ENCODE measurements at places on chromosomes 12 and 14.

- DNase-seq, result no peak
Measured at GRCh38 chr12:9897535-9897934, 16.2 kb downstream of the KLRF2 start.

DNA sequence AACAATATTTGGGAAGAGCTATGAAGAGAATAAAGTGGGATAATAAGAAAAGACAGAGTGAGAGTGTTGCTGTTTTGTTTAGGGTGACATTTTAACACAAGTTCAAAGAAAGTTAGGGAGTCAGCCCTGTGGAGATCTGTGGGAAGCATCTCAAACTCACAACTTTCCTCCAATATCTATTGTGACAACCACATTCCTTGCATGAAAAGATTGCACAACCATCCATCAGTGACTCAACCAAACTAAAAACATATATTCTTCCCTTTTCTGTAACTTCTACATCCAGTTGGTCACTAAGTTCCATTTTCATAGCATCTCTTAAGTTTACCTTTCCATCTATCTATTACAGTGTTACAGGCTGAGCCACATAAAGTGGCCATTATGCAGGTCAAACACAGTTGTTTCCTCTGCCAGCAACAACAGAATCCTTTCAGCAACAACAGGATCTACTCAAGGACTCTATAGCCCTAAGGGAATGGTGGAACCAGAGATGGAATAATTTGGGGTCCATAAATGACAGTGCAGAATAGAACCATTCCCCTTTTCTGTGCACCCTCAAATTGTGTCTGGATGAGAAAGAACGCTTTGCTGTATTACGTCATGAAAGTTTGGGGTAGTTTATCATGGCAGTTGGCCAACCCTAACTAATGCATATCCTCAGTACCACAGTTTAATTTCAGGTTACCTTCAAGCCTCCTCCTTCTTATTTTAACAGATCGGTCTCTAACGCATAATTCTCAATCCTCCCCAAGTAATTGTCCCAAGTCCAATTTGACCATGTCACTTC lies 118.8 kb downstream of the ST8SIA1 start:
- DNase-seq, result no peak

GRCh38 chr14:96062010-96062409 lies 22.8 kb downstream of the C14orf132 start:
- no peak for DNase-seq

DNA sequence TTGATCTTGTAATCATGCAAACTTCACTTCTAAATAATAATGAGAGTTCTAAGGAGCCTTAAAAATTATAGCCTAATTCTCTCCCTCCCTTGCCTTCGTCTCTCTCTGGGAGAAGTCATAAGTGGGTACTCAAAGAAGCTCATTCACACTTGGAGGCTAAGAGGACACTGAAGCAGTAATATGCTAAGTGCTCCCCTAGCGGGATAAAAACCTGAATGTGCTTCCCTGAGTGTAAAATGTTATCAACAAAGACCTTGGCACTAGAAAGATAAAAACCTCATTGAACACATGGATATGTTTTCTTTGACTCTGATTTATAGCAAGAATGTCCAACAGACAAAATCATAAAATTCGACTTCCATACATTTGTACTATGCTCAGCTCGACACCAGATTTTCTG lies 337.9 kb upstream of the NOVA1 start:
- DNase-seq, result no peak

DNA sequence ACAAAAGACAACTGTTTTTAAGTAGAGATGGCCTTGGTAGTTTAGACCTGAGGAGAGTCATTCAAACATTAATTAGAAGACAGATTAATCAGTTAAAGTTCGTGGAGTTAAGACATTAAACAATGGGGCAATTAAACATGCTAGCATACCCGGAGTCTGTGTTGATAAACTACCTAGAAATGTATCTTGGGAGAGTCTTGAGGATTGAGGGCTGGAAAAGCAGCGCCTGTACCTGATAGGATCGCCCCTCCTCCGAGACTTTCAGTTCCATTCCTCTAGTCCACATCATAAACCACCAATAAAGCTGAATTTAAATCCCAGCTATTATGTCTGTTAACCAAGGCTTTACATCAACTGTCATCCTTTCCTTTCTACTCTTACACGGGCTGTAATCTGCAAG lies 1.0 kb upstream of the KRAS start:
- DNase-seq, result no peak

GRCh38 chr14:47102472-47102871 lies 450.9 kb upstream of the RPL10L start:
- DNase-seq, result no peak

DNA sequence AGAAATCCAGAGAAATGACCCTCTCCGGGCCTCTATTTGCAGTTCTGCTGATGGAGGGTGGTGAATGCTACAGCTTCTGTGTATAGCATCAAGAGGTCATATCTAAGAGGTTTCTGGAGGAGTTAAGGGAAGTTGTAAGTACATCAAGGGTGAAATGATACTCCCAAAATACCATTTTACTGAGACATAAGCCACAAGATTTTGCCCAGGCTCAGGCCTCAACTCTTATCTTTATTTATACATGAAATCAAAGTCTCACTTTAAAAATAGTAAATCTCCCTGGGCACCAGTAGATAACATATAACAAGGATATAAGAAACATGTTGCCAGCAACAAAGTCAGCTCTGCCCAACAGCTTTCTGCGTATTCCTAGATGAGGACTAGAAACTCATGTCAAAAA lies 40.4 kb downstream of the NIN start:
- no peak for DNase-seq

DNA sequence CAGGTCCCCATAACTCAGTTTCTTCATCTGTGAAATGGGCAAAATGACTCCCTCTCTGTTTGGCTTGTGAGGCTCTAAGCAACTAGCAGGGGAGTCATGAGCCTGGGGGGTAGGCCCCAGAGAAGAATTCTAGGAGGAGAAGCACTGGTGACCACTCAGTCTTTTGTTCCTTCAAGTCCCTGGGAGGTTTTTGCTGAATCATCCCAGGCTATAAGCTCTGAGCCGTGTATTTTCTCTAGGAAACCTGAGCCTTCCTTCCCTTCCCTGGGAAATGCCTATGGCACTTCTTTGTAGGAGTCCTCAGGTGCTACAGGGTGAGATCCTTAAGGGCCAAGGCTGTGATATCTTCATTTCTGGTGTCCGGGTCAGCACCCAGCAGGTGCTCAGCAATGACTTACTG lies 4.5 kb downstream of the RPH3A start:
- no peak for DNase-seq

DNA sequence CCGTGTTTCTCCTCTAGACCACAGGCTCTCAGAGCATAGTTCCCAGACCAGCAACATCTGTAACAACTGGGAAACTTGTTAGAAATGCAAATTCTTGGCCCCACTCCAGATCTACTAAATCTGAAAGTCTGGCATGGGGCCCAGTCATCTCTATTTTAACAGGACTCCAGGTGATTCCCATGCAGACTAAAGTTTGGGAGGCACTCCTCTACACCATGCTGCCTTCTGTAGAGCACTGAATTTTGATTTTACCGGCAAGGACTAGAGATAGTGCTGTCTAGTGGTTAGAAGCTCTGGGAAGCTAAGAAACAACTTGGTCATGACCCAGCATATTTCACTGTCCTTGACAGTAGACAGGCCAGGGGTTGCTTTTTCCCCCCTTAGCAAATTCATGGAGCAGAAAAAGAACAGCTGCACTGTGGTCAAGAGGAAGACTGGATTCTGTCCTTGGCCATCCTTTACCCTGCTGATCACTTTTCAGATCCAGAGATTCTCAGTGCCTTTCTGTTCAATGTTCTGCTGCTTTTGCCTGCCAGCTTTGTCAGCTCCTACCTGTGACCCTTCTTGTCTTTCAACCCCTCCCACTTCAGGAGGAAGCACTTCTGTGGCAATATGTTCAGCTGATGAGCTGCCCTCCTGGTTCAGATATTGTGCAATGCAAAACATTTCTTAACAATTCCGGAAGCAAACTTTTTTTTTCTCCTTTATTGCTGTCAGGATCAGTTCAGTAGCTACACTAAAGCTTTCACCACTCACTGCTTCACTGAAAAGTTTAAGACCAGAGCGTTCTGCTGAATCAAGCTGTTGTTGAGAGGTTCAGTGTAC lies 133.8 kb upstream of the NUDT4 start:
- DNase-seq, result peak; percentile 24

GRCh38 chr14:103028161-103028767 lies 29.1 kb downstream of the CDC42BPB start:
- no peak for DNase-seq

- no peak for DNase-seq
Measured at GRCh38 chr14:97382616-97383226, 585.5 kb downstream of the VRK1 start.

GRCh38 chr14:72389200-72389599 lies 457.0 kb downstream of the RGS6 start:
- no peak for DNase-seq

GRCh38 chr12:60168441-60168840 lies 572.6 kb downstream of the SLC16A7 start:
- no peak for DNase-seq
